ENCODE measurements at places on chromosomes 16 and 17.

DNA sequence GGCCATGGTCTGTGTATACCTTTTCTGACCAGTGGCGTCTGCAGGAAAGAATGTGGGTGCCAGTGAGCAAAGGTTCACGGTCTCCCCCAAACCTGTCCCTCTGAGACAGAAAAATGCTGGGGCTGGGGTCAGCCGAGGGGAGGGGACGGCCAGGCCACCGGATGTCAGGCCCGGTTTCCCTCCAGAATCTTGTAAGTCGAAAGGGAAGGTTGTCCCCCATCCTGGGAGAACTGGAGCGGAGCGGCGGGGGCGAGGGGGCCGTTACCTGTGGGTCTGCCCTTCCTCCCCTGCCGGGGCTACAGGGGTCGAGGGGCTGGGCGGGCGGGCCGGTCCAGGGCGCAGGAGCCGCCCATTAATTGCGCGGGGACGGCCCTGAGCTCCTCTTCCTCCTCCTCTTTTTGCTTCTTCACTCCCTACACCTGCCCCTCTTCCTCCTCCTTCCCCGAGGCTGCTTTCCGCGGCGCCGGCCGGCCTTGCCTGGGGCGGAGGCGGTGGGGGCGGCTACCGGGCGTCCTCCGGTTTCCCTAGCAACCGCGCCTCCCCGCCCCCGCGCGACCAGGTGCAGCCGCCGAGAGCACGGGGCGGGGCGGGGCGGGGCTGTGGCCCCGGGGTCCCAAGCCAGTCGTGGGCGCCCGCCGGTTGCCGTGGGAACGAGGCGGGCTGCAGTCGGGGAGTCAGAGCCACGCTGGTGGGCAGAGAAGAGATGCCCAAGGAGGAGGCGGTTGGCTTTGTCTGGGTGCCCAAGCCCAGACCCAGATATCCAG is at the start of gene MARCHF10:
Gene MARCHF10 (minus strand): TSS at position 503 of the 764 bp plus-strand sequence. CDS start 6,579 bp downstream, outside the sequence.
- peak; percentile 24 for DNase-seq

DNA sequence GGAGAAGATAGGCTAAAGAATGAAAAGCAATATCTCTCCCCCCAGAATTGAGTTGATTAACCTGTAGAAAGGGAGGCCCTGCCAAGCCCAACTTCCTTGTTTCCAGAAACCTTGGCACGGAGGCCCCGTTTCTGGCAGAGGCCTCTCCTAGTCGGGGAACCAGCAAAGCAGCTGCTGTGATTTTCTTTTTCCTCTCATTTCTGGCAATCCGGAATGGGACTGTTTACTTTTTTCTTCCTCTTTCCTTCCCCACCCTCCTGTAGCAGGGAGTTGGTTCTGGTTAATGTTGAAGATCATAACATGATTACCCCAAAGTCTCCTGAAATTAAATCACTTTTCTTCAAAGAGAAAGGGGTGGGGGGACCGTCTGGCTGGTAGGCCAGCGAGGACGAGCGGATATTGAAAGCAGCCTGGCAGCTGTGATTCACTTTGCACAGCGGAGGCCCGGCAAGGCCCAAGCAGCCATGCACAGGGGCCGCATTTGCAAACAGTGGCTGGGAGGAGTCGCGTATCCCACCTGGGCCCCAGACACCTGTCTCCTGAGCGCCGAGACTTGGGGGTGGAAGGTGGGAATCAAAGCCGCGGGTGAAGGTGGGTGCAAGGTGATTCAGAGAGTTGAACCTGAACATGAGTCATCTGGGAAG is 51.5 kb downstream of the NTN1 start:
- DNase-seq = no peak

- no peak for DNase-seq
These were observed 30.6 kb upstream of the BRD7 start for GRCh38 chr16:50399411-50399810.

DNA sequence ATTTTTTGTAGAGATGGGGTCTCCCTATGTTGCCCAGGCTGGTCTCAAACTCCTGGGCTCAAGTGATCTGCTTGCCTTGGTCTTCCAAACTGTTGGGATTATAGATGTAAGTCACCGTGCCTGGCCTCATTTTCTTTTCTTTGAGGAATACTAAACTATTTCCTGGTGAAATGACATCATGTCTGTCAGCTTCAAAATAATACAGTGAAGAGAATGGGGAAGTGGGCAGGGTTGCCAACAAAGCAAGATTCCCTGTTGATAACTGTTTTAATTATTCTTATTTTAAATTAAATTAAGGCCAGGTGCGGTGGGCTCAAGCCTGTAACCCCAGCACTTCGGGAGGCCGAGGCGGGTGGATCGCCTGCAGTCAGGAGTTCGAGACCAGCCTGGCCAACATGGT is 21.1 kb downstream of the PIPOX start:
- DNase-seq = no peak

DNA sequence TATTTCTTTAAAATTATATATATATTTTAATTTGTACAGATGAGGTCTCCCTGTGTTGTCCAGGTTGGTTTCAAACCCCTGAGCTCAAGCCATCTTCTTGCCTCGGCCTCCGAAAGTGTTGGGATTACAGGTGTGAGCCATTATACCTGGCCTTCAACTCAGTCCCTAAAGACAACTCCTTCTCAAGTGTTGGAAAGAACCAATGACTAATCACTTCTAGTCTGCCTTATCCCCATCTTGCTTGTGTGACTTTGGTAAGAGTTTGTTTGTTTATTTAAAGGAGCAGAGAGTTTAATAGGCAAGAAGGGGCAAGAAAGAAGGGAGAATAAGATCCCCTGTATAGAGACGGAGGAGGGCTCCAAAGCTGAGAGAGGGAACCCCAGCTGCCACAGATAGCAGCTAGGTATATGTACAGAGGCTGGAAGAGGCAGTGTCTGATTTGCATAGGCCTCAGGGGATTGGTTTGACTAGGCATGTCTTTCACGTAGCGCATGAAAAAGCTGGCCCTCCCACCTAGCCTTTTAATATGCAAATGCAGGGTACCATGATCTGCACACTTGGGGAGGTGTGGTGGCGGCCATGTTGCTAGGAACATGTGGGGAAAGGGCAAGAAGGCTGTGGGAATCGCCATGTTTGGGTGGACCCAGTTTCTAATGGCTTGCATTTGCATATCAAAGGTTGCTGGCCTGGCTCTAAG is 21.5 kb downstream of the ABCC1 start:
- DNase-seq = no peak

GRCh38 chr17:72143245-72143644 is 22.4 kb downstream of the SOX9 start:
- no peak for DNase-seq

- DNase-seq = peak; percentile 76
These were observed 569 bp upstream of the RABEP2 start for GRCh38 chr16:28925386-28926228.

DNA sequence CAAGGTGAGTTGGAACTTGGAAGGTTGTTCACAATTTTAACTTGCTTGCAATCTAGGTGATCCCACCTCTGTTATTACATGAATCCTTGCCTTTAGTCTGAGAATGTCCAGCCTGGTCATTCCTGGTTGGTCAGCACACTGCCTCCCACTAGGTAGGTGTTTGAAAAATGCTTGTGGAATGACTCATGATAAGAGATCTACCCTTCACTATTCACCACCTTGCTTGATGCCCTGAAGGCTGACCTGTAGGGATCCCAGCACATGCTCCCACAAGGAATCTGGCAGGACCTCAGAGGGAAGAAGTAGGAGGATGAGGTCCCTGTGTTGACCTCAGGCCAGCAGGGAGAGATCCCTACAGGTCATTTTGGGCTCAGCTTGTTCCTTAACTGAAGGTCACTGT is 30.2 kb upstream of the ABCA3 start:
- DNase-seq = no peak

DNA sequence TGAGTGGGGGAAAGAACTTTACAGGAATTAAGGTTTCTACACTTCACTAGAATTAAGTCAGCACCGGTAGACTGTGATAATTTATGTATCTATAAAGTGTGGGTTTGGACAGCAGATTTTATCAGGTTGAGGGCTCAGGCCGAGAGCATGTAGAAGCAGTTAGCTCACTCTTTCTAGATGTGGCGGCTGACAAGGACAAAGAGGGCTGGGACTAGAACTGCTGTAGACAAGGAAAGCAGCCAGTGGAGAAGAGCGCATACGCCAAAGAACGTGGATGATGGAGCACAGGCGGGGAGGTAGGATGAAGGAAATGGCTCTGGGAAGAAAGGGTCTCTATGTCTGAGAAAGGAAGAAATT is 504 bp upstream of the GOSR1 start:
- DNase-seq = no peak

DNA sequence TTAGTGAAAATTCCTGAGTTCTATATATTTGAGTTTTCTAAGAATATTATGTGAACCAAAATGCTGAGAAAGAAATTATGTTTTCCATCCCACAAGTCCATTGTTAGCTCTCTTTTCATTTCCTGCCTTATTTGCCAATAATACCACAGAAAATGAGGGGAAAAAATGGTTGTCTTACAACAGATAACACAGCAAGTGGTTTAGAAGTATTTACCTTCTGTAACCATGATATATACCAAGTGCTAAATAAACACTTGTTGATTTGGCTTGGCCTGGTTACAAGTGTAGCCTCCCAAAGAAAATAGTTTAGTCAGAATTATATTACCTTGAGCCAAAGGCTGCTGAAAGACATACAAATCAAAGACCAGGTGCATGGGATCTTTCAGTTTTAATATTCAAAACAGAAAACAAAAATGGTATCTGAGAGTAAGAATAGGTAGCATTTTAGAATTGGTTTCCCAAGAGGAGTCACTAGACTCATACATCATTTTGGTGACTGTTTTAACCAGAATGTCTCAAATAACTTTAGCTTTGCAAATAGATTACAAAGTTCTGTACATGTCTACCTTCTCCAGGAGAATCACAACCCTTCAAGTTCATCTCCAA is 439.8 kb upstream of the DYNLRB2 start:
- no peak for DNase-seq

- DNase-seq = no peak
These were observed 685 bp upstream of the PSMD3 start for GRCh38 chr17:39979893-39980350.

DNA sequence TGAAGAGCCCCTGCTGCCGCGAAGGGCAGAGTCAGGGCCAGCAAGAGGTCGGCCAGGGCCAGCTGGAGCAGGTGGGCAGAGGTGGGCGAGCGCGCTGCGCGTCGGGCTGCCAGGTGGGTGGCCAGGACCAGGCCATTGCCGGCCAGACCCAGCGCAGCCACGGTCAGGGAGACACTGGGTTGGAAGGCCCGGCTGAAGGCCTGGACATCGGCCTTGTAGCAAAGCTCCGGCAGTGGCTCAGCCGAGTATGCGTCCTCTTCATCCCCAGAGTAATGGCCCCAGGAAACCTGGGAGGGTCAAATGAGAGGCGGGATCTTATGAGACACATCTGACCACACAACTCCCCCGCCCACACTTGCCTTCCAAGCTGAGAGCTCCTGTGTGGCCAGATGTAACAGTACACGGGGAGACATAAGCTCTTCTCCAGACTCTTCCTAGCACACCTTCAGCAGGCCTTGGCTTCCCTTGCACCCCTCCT is 1.3 kb downstream of the CCR10 start:
- DNase-seq = no peak

- DNase-seq = no peak
These were observed 682.1 kb upstream of the SOX9 start for GRCh38 chr17:71438631-71439146.

All from stimulated activated CD8-positive, alpha-beta memory T cell treated with anti-CD3 and anti-CD28 coated beads, Interleukin-15, amount 100 ng/mL, for 48 hours (primary cell).